ENCODE measurements at places on chromosomes 1 and 21.

GRCh38 chr1:43913051-43913501 is 20.5 kb upstream of the ARTN start:
- no peak for DNase-seq

DNA sequence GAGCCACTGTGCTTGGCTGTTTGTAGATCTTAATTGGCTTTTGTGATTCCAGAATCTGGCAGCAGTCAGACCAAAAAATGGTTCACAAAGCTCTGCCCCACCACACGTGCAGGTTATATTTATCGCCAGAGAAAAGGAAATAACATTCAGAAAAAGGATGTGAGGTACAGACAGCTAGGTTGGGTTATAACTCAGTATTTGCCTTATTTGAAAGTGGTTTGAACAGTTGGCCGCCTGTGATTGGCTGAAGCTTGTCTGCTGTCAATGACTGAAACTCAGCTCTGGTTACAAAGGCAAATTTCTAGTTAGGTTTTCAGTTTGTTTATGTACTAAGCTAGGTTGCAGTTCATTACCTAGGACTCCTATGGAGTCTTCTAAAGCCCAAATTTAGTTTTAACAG is 9.6 kb downstream of the SH3BGR start:
- no peak for DNase-seq

GRCh38 chr1:170326186-170326585 is 180.4 kb downstream of the NTMT2 start:
- no peak for DNase-seq

GRCh38 chr1:72064196-72065075 is 217.9 kb downstream of the NEGR1 start:
- DNase-seq, result no peak

- no peak for DNase-seq
These were observed 21.1 kb downstream of the DLGAP3 start for GRCh38 chr1:34908369-34908768.

DNA sequence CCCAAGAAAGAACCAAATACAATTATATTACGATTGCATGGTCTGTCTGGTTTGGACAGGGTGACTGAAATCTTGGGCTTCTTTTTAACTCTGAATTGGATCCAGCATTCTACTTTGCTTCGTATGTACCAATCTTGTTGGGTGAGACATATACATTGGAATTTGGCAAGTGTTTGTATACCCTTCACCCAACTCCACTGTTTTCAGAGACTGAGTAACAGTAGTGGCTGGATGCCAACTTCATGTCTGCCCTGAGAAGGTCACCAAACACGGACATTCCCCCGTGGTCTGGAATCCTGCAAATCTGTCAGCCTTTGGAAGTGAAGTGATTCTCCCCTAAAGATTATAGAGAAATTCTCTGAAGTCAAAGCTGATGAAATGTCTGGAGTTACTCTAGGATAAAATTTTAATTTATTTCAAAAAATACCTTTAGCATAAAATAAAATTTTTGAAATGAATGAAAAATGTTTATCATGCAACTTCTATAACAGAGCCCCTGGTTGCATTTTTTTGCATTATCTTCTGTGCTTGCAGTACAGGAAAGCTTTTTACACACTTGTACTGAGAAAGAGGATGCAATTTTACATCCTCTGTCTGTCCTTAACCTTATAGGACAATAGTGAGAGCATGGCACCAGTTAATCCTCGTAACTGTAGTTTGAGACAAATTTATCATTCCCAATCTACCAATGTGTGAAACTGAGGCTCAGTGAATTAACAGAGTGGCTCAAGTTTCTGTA is 201.8 kb downstream of the DISC1 start:
- no peak for DNase-seq

DNA sequence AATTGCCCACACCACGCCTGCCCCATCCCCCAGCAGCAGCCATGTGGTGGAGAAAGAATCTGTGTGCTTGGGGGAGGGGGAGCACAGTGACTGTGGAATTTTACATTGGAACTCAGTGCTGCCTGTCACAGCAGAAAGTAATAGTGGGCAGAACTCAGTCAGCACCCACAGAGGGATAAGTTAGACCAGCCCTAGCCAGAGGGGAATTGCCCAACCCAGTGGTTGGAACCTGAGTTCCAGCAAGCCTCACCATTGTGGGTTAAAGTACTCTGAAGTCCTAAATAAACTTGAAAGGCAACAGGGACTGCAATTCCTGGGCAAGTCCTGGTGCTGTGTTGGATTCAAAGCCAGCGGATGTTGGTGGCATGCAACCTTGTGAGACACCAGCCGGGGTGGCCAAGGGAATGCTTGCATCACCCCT is 88.8 kb downstream of the MRPL39 start:
- no peak for DNase-seq

- DNase-seq, result no peak
These were observed 15.2 kb downstream of the GPR161 start for GRCh38 chr1:168121401-168122011.

- no peak for DNase-seq
These were observed 49.5 kb upstream of the RAB4A start for GRCh38 chr1:229221106-229222019.

GRCh38 chr1:19209439-19209989 is 552 bp downstream of the UBR4 start:
- DNase-seq, result peak; percentile 43

DNA sequence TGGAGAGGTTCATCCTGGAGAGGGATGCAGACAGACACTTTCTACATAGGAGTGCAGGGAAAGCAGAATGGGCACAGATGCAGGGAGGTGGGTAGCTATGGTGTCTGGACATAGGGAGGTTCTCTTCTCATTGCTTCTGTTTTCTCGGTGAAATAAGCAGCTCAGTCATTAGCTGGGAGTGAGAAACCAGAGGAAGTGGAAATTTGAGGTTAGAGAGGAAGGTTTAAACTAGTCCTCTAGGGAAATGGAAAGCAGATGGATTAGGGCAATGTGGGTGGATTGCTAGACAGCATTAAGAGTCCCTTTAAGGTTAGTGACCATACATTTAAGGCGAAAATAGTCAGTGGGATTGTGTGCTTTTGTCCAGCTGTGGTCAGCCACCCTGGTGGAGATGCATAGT is 39.6 kb downstream of the MPZL1 start:
- no peak for DNase-seq

DNA sequence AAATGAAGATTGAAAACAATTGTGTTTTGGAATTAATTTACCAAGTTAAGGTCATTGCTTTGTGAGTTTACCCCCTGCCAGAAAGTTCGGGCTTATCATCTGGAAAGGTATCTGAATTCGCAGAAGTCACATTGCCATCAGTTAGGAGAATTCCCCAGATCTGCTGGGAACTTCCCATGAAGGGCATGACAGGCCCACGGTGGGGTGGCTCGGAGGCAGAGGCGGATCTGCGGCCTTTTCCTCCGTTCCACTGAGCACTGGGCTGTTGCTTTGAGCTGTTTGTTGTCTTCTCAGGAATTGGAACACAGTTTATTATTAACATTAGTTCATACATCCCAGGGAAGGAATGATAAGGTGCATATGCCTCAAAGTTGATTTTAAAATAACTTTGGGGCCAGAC is 320.0 kb downstream of the CAMTA1 start:
- no peak for DNase-seq

DNA sequence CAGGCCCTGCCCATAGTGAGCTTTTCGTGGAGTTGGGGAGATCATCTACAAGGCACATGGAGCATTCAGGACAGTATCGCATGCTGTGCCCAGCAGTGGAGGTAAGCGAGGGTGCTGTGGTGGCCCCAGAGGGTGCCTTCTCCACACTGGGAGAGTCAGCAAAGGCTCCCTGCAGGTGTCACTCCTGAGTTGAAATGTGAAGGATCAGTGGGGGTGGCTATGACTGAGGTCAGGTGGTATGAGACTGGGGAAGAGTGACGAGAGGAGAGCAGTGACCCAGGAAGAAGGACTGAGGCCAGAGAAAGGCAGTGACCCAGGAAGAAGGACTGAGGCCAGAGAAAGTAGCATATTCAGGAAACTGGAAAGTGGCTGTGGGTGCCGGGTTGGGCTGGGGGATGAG is 53.0 kb downstream of the SPAG17 start:
- DNase-seq, result no peak

DNA sequence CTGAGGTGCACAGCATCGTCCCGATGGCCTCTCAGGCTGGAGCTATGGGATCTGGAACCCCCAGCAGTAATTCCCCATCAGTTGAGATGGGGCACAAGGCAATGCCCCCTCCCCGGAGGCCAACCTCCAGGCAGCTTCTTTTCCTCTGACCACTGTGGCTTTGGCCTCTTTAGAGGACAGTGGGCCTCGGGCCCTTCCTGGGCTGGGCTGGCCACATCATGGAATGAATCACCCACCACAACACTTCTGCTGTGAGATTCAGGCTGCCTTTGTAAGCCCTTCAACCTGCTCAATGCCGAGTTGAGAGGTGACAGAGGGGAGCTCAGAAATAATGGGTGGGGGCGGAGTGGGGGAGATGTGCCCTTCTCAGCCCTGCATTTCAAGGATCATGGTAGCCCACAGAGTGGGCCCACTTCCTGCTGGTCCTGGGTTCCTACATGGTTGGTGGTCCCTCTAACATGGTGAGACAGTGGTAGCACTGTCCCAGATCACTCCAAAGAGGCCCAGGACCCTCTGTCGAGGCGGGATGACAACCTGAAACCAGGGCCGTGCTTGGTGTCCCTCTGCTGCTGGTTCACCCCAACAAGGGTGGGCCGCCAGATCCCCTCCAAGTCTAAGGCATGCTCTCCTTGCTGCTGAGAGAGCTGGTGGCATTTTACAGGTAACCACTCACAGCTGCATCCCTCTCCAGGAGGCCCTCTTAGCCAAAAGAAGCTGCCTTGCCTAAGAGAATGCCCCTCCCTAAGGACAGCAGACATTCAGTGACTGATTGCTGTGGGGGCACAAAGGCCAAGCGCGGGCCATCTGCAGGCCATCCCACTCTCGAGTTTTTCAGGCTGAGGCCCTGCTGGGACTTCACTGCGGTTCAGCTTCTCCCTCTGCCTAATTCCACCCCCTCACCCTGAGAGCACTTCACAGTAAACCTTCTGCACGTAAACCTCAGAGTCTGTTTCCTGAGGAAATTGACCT is 29.7 kb upstream of the EVA1B start:
- no peak for DNase-seq

DNA sequence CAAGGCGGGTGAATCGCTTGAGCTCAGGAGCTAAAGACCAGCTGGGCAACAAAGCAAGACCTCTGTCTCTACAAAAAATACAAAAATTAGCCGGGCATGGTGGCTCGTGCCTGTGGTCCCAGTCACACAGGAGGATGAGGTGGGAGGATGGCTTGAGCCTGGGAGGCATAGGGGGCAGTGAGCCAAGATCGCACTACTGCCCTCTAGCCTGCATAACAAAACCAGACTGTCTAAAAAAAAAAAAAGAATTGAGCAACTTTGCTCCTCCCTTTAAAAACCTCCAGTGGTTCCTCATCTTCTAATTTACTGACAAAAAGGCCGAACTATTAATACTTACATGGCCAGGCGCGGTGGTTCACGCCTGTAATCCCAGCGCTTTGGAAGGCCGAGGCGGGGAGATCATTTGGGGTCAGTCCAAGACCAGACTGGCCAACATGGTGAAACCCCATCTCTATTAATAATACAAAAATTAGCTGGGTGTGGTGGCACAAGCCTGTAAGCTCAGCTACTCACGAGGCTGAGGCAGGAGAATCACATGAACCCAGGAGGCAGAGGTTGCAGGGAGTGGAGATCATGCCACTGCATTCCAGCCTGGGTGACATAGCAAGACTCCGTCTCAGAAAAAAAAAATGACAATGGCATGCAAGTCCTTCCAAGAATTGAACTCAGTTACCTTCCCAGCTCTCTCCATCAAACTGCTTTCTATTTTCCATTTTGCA is 4.4 kb downstream of the ACBD3 start:
- DNase-seq, result no peak

GRCh38 chr1:111323231-111323630 is 32.6 kb downstream of the CHIA start:
- no peak for DNase-seq

DNA sequence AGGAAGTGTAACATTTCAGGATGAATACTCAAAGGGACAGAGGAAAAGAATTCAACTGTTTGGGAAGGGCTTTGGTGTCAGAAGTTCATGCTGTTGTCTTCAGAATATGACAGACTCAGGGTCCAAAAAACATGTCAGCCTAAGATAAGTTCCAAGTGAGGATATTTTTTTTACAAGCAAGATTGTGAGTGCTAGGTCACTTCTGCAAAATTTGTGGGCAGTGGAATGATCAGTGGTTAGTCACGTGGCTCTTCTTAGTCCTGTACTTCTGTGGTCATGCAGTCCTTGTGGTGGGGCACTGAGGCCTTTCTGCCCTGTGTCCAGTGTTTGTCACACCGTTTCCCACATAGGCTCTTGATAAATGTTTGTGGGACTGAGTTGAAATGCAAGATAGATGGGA is 5.2 kb downstream of the RGL1 start:
- DNase-seq, result no peak

GRCh38 chr1:248704606-248705005 is 2.0 kb upstream of the OR14I1 start:
- no peak for DNase-seq

DNA sequence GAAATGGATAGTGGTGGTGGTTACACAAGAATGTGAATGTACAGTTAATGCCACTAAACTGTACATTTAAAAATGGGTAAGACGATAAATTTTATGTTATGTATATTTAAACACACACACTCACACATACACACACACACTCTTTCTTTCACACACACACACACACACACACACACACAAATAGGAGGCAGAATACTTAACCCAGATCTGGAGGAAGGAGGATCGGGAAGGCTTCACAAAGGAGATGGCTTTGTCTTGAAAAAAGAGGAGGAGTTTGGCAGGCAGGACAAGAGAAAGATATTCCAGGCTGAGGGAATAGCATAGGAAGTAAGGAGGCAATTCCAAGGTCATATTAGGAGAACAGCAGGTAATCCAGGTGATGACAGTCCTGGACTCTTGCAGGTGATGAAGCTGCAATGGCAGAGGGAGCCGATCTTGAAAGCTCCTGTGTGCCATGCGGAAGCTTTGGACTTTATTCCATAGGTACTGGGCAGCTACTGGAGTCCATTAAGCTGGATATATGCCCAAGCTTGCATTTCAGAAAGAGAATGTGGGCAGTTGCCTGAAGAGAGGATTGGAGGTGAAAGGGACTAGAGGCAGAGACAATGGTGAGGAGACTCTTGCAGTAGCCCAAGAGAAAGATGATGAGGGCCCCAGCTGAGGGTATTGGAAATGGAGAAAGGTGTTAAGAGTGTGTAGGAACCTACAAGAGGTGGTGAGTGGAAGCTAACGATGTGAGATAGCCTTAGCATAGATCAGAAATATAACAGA is 15.4 kb upstream of the LYST start:
- DNase-seq, result no peak

DNA sequence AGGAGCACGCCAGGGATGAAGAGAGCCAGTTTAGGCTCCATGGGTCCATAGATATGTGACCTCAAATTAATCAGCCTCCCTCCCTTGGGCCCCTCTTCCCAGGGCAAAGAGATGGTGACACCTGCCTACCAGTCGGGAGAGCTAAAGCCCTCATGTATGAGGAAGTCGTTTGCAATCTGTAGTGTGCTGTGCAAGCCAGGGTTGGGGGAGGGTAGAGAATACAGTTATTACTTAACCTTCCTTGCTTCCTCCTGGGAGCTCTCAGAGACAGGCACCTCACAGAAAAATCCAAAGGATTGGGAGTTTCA is 4.0 kb downstream of the PGLYRP4 start:
- DNase-seq, result no peak

GRCh38 chr1:228956864-228957263 is 221.6 kb downstream of the RHOU start:
- DNase-seq, result no peak

- DNase-seq, result no peak
These were observed 41.0 kb upstream of the GREM2 start for GRCh38 chr1:240652961-240653409.

All from stimulated activated CD4-positive, alpha-beta T cell treated with anti-CD3 and anti-CD28 coated beads, TNF-alpha, amount 100 ng/mL, for 1 hour (primary cell).